SIG-M5 (cell line): ENCODE measurements at places on chromosomes 2 and 18.

DNA sequence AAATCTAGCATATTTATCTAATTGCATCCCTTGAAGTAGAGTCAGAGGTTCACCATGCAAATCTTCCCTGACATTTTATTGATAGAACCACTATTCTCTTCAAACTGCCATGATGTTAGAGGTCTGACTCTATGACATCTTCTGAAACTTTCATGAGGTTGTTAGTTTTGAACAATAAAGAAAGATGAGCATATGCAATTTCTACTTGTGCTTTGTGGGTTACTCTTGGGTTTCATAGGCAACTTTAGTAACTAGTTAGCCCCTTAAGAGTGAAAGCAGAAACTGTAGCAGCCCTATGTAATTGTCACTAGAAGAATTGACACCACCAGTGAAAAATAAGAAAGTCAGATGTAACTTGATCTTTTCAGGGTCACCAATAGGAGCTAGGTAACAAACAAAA is 53.1 kb upstream of the ZEB2 start:
- no peak for DNase-seq

DNA sequence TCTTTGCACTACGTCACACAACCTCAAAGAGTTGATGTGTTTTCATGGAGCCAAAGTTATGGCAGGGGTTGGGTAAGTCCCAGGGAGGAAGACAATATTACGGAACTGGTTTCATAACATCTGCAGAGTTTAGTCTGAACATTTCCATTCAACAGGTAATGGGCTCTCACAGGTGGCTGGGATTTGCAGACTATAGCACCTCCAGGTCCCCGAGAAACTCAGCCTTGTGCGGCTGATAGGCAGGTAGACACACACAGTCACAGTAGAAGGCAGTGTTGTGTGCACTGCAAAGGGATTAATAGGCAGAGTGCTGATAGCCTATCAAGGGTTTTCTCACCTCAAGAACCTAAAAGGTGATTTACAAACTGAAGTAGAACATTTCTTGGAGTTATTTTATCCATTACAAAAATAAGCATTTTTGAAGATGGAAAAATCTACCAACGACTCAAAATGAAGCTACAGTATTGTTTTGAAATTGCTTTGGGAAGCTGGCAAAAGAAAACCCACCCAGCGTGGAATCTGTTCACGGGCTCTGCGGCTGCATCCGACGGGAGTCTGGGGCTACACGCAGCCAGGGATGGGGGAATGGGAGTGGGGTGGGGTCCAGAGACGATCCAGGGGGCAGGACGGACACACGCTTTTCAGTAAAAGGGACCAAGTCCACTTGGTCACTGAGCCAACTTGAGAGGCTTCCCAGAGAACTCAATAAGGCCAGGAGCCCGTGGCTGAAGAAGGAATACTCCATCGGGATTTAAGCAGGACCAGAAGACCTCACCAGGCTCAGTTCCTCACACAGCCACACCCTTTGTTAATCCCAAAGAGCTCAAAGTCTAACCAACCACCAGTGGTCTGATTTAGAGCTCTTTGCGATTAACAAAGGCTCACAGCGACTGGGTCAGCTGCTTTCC is 82.9 kb downstream of the CHRNA1 start:
- no peak for DNase-seq

DNA sequence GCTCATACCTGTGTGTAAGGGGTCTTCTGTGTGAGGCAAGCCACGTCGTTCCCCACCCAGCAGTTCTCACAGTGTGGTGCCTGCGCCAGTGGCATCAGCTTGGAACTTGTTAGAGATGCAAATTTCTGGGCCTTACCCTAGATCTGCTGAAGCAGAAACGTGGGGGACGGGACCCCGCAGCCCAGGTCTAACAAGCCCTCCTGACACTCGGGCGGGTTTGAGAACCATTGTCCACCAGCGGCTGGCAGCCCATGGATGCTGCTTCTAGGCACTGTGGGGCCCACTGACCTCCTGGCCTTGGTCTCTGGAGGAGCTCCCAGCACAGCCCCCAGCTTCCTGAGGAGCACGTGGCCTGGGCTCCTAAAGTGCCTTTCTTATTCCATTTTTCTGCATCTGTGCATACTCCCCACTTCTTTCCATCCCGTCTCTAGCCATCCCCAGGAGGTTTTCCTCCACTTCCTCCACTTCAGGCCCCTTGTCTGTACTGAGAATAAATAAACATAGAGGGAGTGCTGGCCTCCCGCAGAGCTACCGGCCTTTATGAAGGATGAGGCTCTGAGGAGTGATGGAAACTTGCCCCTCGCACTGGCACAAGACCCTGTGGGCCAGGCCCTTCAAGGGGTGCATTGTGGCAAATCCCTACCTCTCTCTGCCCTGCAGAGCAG is 94.3 kb downstream of the GALR1 start:
- DNase-seq, result no peak

GRCh38 chr18:23885750-23886149 is 128.8 kb upstream of the TTC39C start:
- no peak for DNase-seq
